Spinal cord (tissue), 10 donors: ENCODE measurements at places on chromosomes 11 and 22.

GRCh38 chr11:24805671-24806070 lies 308.8 kb downstream of the LUZP2 start:
- H3K27ac ChIP-seq, result no peak overlapping the region
- DNase-seq, result no peak
- H3K36me3 ChIP-seq, result no peaks in the 10 kb centered on the region

DNA sequence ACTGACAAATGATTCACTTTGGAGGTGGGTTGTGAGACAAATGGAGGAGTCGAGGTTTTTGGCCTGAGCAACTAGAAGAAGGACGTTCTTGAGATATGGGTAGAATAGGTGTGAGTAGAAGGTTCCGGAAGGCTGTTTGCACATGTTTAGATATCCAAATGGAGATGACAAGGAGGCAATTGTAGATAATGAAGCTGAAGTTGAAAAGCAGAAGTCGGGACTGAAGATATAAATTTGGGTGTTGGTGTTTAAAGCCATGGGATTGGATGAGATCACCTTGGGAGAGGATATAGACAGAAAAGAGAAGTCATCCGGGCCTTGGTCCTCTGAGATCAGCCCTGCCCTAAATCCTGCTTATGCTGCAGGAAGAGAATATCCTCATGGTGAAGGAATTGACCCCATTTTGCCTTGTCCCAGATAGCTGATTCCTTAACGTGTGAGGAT lies 75.5 kb upstream of the CD44 start:
- no peak for DNase-seq
- no peak overlapping the region for H3K4me3 ChIP-seq
- H3K4me1 ChIP-seq, result no peaks in the 10 kb centered on the region
- no peak overlapping the region for H3K27ac ChIP-seq
- no peaks in the 10 kb centered on the region for H3K27me3 ChIP-seq

DNA sequence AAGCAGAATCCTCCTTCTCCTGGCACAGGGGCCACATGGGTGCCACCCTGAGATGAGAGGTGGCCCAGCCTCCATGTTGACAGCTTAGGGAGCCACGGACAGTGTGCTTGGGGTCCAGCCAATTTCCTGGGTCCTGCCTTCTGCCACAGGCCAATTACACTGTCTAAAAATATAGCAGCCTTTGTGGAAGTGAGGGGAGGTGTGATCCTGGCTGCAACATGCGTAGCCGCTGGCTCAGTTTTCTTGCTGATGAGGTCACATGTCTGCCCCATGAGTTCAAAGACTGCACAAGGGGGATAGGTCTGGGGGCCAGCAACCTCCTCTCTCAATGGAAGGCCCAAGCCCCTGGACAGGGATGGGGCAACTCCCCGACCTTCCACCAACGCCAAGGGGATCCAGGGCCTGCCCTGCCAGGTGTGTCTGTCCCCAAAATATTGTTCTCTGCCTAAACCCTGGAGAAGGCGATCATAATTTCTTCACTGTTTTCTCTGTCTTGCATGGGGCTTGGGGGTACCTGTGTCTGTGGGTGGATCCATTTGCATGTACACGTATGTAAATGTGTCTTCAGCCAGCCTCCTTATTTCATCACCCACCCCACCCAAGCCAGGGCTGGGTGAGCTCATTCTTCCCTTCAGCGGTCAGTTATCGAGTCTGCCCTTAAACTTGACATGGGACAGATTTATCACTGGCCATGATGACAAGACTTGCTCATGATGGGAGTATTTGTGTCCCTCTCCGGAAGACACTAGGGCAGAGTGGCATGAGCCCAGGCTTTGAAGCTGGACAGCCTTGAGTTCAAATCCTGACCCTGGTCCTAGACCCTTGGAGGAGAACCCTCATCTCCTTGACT lies 59.4 kb downstream of the OTOG start:
- peaks cover 3% of the 10 kb centered on the region for H3K4me1 ChIP-seq
- H3K27ac ChIP-seq, result no peak overlapping the region
- no peaks in the 10 kb centered on the region for H3K36me3 ChIP-seq
- DNase-seq, result no peak
- no peaks in the 10 kb centered on the region for H3K27me3 ChIP-seq
- no peak overlapping the region for H3K4me3 ChIP-seq

DNA sequence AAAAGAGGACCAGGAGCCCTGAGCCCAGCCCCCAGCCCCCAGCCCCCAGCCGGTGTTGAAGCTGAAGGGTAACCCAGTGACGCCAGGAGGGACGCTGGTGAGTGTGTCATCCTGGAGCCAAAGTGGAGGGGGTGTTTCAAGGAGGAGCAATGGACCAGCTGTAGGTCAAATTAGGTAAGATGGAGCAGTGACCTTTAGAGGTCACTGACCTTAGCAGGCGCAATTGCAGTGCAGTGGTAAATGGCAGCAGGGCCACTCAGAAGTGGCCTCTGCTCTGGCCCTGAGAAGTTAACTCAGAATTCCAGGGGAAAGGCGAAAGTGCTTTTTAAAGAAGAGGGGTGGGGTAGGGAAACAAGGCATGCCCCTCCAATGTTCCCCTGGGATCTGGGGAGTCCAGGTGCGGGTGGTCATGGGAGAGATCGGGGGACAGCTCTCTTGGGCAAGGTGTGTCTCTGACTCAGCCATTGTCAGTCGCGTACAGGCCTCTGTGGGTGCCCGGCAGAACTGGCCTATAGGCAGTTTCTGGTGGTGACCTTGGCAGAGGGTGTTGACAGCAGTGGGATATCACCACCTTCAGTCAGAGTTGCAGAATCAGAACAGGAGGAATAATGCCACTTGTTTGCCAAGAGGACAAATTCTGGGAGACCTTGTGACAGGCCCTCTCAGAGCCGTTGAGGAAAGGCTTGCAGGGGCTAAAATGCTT lies 50.3 kb upstream of the TIMP3 start:
- no peak overlapping the region for H3K27ac ChIP-seq
- DNase-seq, result no peak
- no peak overlapping the region for H3K4me3 ChIP-seq
- H3K36me3 ChIP-seq, result no peaks in the 10 kb centered on the region
